ENCODE measurements at places on chromosomes 2 and 18.
A peak's percentile ranks its signal among the peaks of the same experiment; 100 is the strongest.

GRCh38 chr2:59875836-59876235 lies 677.6 kb downstream of the BCL11A start:
- no peak for DNase-seq

DNA sequence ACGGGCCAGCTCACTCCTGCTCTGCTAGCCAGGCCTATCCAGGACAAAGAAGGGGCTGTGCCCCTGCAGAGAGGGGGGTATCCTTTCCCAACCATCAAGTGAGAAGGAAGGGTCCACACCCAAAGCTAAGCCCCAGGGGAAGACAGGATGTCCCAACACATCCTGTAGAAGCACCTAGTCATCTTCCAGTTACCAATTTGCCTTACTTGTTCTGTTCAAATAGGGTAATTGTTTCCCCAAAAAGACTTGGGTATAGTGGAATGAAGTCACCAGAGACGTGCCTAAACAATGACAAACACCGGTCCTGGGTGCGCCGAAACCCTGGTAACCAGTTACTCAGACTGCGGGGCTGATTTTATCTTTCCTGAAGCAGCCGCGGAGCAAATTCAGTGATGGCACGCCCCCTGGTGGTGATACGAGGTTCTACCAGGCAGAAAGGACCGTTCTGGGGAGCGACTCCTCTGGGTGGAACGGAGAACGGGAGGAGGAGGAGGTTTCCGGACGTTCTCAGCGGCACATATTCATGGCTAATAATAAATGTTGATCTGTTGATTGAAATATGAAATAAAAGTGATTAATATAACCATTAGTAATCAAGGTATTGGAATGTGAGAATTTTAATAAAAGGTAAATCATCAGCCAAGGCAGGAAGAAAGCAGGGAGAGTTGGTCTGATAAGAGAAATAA lies 109.3 kb upstream of the STON1 start:
- peak; percentile 93 for DNase-seq

GRCh38 chr18:11802158-11802557 lies 49.1 kb upstream of the CHMP1B start:
- no peak for DNase-seq

DNA sequence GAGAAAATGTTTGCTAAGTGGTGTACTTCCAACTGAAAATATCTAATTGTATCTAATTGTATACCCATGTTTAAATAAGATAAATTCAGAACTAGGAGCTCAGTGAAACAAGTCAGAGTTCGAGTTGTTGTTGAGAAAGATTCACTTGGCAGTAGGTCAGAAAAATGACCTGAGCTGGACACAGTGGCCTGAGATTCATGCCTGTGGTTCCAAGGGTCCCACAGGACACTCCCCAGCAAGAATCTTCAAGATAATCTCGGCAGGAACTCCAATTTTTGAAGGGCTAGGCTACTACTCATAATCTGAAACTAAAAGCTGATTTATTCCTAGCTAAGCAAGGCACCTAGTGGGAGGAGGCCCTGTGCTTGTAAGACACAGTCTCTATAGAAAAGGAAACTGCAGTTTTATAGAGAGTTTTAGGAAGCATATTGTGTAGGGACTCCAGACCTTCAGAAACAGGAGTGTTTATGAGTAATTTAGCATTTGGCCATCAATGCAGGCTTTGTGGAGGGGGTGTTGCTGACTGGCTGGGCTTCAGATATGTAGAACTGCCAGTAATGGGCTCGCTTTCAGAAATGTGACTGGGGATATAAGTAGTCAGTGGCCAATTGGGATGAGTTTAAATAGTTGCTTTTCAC lies 43.2 kb downstream of the SP140 start:
- no peak for DNase-seq

DNA sequence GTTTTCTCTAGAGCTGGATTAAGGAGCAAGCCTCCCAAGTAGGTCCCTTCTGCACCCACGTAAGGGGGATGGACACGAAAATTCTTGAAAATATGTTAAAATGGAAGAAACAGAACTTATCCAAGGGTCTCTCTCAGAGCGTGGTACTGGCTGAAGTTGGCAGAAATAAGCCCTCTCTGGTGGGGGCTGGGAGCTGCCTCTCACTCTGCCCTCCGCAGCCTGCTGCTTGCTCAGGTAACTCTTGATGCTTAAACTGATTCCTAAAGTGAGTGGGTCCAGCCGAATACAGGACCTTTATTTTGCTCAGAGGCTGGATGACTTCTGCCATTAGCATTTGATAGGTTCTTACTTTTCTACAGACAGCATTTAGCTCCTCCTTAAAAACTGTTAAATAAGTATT lies 78.1 kb downstream of the SPHKAP start:
- DNase-seq, result no peak

GRCh38 chr2:224165901-224166319 lies 126.8 kb upstream of the SERPINE2 start:
- DNase-seq, result no peak

DNA sequence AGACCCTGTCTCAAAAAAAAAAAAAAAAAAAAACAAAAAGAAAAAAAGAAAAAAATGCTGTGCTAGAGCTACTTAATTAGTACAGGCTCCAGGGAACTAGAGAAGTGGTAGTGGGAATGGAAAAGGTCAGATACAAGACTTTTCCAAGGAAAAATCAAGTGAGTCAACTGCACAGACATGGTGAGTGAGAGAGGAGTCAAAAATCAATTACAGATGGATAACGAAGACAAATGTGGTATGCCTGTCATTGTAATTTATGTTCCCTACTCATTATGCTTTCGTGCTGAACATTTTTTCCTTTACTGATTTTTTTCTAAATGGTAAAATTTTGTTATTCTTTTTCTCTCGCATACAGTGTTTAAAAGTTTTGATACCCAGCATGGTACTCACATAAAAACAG lies 111.5 kb downstream of the MDH1 start:
- no peak for DNase-seq

DNA sequence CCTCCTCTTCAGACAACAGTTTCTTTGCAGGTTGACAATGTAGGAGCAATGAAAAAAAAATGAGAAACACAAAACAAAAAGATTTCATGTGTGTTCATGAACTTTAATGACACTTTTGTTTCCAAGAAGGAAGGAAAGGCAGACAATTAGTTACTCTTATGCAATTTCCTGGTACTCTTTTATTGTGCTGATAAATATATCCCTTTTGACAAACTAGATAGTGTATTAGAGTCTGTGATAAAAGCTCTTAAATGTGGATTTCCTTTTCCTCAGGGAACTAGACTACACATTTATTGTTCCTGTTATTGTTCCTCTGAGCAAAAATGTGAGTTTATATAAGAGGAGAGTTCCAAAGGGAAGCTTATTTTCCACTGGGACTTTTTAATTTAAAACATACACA lies 188.7 kb upstream of the NRXN1 start:
- no peak for DNase-seq

- DNase-seq, result no peak
Measured at GRCh38 chr18:9673296-9674251, 34.5 kb upstream of the RAB31 start.

- DNase-seq, result no peak
Measured at GRCh38 chr2:146385031-146385430, 1459.8 kb upstream of the ACVR2A start.

DNA sequence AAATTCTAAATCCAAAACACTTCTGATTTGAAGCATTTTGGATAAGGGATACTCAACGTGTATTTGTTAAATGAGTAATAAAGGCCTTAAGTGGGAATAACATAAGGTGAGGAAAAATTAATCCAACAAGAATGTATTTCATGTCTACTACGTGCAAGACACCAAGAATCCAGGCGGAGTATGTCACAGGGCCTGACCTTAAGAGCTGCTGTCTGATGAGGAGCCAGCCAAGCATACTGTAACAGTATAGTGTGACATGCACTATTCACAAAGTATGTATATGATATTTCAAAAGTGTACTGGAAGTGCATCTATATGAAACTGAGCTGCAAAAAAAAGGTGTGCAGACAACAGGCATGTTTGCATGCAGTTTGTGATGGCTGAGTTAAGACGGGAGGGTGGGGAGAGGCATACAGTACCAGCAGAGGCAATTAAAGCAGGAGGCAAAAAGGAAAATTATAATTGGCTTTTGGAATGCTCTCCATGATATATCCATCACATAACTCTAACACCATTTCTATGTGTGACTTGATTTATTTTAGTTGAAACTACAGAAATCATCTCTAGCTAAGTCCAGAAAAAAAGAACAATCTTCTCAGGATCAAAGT lies 18.2 kb downstream of the IWS1 start:
- DNase-seq, result no peak

- DNase-seq, result no peak
Measured at GRCh38 chr2:120945832-120946499, 210.3 kb downstream of the GLI2 start.

DNA sequence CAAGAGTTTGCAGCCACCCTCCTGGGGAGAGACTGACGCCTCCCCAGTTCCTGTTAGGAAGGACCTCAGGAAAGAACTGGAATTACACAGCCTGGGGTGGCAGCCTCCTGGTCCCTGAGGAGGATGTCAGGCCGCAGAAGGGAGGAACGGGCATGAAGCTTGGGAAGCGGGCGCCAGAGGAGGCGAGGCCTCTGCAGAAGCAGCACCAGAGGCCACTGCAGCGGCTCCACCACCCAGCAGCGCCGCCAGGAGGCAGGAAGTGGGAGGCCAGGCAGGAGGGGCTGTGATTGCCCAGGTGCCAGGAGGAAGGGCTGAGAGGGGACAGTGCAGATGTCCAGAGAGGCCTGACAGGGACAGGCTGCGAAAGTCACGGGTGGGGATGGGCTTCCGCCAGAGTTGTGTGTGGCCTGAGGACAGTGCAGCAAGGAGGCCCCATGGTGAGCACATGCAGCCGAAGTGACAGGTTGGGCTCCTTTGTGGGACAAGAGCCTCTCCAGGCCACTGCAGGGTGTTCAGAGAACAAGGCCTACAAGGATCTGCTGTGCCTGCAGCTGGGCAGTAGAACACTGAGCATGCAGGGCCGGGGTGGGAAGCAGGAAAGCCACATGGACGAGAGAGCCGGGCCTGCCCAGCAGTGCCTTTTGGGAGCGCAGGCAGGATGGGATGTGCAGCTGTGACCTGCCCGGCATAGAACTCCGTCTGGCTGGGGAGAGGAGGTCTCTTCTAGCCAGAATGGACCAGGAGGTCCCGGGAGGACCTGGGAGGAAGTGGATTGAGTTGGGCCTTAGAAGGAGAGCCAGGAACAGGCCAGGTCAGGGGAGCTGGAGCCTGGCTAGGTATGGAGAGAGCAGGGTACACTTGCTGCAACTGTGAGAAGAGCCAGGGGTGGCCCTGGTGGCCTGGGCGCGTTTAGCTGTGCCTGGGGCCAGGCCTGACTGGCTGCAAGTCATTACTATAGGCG lies 39.1 kb upstream of the ALPP start:
- DNase-seq, result no peak

DNA sequence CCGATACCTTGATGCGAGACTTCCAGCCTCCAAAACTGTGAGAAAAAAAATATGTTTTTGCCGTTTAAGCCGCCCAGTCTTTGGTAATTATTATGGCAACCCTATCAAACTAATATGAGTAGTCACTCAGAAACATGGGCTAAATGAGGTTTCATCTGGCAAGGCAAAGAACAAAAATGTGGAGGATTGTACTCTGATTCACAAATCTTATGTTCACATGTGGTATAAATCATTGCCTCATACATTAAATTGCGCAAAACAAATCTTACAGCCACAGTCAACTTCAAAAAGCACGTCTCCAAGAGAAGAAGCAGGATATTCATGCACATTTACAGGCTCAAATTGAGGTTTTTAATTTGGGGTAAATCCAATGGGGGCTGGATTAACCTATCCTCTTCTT lies 1435.4 kb upstream of the LRRTM1 start:
- no peak for DNase-seq

DNA sequence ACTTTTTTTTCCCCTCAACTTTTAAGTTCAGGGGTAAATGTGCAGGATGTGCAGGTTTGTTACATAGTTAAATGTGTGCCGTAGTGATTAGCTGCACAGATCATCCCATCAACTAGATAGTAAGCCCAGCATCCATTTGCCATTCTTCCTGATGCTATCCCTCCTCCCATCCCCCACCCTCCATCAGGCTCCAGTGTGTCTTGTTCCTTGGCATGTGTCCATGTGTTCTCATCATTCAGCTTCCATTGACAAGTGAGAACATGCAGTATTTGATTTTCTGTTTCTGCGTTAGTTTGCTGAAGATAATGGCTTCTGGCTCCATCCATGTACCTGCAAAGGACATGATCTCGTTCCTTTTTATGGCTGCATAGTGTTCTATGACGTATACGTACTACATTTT lies 47.2 kb upstream of the STON1 start:
- DNase-seq, result no peak

- no peak for DNase-seq
Measured at GRCh38 chr18:51157215-51157614, 40.3 kb downstream of the MEX3C start.

DNA sequence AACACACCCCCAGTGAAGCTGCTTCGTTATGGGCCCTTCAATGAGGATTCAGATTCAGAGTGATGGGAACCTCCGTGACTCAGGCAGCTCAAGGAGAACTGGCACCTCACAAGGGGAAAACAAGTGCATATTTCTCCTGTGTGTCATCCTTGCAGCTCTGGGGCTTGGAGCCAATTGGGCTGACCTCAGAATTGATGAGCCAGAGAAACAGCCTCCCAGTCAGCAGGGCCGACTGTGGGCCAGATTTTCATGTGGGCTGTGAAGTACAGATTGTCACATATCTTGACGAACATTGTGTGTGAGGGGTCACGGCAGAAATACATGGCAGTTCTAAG lies 189.6 kb upstream of the SP5 start:
- DNase-seq, result no peak

DNA sequence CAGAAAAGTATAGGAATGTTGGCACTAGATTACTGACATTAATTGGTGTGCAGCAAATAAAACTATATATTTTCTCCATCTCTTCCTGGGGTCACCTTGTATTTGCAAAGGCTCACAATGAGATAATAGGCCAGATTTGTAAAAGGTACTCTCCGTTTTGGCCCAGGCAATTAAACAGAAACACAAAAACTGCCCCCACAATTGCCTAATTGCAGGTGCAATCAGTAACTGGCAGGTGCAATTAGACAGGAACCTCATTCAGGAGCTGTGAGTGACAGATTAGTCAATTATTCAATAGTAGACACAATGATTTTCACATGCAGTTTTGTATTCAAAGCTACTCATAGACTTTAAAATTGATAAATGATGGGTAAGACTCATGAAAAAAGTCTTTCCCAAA lies 451.4 kb upstream of the ID2 start:
- DNase-seq, result no peak

GRCh38 chr2:149076863-149077412 lies 38.4 kb downstream of the LYPD6B start:
- DNase-seq, result no peak

GRCh38 chr2:188852772-188853171 lies 121.4 kb upstream of the COL3A1 start:
- DNase-seq, result no peak

DNA sequence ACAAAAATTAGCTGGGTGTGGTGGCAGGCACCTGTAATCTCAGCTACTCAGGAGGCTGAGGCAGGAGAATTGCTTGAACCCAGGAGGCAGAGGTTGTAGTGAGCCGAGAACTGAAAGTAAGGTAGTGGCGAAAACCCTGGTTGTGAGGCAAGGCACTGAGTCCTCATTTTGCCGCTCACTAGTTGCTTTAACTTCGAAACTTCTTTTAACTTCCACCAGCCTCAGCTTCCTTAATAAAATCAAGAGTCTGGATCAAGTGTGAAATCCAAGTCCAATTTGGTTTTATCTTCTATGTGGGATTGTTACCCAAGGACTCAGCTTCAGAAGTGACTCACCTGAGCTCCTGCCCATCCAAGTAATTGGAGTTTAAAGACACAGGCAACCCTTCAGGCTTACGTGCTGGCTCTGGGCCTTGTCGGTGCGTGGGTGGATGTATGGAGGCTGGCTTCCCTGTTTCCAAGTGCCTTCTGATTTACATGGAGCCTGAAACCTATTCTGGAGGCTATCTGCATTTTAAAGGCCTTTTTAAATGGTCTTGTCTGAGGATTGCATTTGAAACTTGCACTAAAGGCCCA lies 374.2 kb upstream of the ID2 start:
- peak; percentile 4 for DNase-seq

Data from right forelimb (tissue), 1 donor.